Activated CD8-positive, alpha-beta memory T cell treated with anti-CD3 and anti-CD28 coated beads, Interleukin-2, amount 10 ng/mL, durations not matched to agents 7 days and 5 days (primary cell): ENCODE measurements at places on chromosomes 3 and 15. TPM values are rescaled to one million over a fixed set of nuclear protein-coding genes. Genes with fewer than 3 reads are reported as not detected.

The TRH gene
- total RNA-seq = not detected

The GABRB3 gene
- not detected for total RNA-seq

The ITIH4 gene
- total RNA-seq = 18.0 TPM

The TGM4 gene
- total RNA-seq = not detected

The EPHA3 gene
- not detected for total RNA-seq

DNA sequence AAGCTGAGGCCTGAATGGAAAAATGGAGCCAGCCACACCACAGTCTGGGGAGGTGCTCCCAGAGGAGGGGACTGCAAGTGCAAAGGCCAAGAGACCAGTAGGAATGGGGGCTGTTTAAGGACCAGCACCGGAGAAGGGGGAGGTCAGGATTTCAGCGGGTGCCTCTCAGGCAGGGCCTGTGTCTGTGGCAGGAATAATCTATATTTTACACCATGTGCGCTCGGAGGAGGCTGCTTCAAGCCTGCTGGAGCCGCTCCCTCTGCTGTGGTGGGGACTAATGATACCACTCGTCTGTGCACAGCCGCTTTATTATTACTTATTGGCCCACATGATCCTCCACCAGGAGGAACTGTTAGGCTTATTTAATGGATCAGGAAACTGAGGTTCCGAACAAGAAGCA, 45.3 kb downstream of the TPRA1 start:
- DNase-seq = no peak
- no peak overlapping the region for H3K4me3 ChIP-seq
- no peak overlapping the region for H3K27ac ChIP-seq
- H3K27me3 ChIP-seq = peaks cover 31% of the 10 kb centered on the region

DNA sequence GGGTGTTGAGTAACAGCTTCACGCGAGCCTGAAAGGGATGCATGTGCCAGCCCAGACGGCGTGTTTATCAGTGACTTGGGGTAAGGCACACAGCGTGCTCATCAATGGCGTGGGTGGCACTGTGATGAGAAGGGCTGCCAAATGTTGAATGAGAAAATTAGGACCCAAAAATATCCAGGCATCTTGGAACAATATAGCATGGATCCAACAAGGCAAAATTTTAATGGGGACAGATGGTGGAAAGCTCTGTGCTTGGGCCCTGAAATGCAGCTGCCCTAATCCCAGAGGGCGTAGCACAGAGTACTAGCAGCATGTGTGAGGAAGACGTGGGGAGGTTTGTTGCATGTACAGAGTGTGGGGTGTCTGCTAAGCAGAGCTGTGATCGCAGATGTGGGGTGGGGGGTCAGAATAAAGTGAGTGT, 48.9 kb downstream of the SSUH2 start:
- no peak overlapping the region for H3K4me3 ChIP-seq
- H3K27ac ChIP-seq = no peak overlapping the region
- no peaks in the 10 kb centered on the region for H3K36me3 ChIP-seq
- no peaks in the 10 kb centered on the region for H3K4me1 ChIP-seq
- no peaks in the 10 kb centered on the region for H3K27me3 ChIP-seq

GRCh38 chr3:47601281-47601680, 22.6 kb upstream of the CSPG5 start:
- DNase-seq = no peak
- H3K4me3 ChIP-seq = no peak overlapping the region
- peaks cover 21% of the 10 kb centered on the region for H3K36me3 ChIP-seq
- H3K27me3 ChIP-seq = no peaks in the 10 kb centered on the region
- H3K4me1 ChIP-seq = peaks cover 3% of the 10 kb centered on the region

GRCh38 chr15:39438260-39438659, 142.6 kb upstream of the THBS1 start:
- H3K4me3 ChIP-seq = no peak overlapping the region
- no peaks in the 10 kb centered on the region for H3K36me3 ChIP-seq
- H3K27ac ChIP-seq = no peak overlapping the region
- H3K4me1 ChIP-seq = no peaks in the 10 kb centered on the region
- H3K27me3 ChIP-seq = peaks cover 70% of the 10 kb centered on the region

DNA sequence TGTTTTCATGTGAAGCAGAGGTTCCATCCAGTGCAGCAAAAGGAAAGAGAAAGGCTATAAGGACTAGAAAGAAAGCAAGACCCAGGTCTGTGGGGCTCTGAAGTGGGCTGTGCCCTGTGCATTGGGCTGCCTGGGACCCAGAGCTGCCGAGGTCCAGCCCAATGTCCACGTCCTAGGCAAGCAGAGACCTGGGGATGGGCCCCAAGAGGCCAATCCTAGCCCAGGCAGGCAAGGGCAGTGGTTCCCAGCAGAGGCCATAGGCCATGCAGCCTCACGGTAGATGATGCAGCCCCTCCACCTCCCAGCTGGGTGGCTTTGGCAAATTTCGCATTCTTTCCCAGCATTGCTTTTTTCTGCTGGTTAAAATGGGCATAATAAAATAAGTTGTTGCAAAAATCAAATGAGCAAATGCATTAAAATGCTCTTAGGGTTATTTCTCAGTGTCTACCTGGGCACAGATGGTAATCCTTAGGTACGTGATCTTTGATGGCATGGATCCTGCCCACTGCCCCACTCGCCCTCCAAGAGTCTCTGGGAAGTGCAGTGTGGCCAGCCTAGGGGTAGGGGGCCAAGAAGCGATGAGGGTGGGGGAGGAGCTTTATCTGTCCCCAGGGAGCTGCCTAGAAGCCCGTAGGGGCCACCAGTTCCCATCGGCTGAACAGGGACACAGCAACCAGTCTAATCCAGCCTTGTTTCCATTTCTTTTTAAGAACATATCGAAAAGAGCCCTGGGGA, 22.3 kb upstream of the GP9 start:
- peaks cover 32% of the 10 kb centered on the region for H3K27me3 ChIP-seq
- H3K4me1 ChIP-seq = peaks cover 4% of the 10 kb centered on the region
- H3K4me3 ChIP-seq = no peak overlapping the region
- no peaks in the 10 kb centered on the region for H3K36me3 ChIP-seq
- no peak for DNase-seq

DNA sequence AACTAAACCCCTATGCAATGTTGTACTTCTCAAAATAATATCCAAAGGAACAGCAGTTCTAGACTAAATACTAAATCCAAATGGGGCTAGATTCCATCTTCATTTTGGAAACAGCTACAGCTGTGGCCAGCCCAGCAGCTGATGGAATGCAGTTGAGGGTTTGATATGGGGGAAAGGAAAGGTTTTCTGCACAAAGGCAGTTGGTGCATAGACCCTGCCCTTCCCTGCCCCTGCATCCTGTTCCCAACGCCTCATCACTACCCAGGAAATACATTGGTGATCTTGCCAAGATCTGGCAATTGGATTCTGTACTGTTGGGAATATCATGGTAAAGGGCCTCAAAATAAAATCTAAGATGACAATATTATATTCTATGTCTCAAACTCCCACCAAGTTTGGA, 43.9 kb downstream of the DTWD1 start:
- no peak for DNase-seq
- H3K4me3 ChIP-seq = no peak overlapping the region
- H3K36me3 ChIP-seq = no peaks in the 10 kb centered on the region
- H3K4me1 ChIP-seq = no peaks in the 10 kb centered on the region
- no peak overlapping the region for H3K27ac ChIP-seq
- peaks cover 40% of the 10 kb centered on the region for H3K27me3 ChIP-seq

DNA sequence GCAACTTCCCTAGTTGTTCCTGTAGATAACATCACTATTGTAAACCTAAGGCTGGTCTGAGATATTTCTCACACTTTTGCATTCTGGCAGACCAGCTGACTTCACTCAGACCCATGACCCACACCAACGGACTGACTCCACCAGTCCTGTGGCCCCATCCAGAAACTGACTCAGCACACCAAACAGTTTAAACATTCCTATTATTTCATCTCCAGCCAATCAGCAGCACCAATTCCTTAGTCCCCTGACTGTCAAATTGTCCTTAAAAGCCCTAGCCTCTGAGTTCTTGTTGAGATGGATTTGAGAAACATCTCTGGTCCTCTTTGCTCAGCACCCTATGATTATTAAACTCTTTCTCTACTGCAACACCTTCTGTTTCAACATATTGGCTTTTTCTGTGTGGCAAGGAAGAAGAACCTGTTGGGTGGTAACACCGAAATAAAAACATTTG, 12.2 kb upstream of the IDH2 start:
- DNase-seq = no peak
- no peak overlapping the region for H3K27ac ChIP-seq
- no peaks in the 10 kb centered on the region for H3K4me1 ChIP-seq
- H3K4me3 ChIP-seq = no peak overlapping the region
- peaks cover 9% of the 10 kb centered on the region for H3K36me3 ChIP-seq

DNA sequence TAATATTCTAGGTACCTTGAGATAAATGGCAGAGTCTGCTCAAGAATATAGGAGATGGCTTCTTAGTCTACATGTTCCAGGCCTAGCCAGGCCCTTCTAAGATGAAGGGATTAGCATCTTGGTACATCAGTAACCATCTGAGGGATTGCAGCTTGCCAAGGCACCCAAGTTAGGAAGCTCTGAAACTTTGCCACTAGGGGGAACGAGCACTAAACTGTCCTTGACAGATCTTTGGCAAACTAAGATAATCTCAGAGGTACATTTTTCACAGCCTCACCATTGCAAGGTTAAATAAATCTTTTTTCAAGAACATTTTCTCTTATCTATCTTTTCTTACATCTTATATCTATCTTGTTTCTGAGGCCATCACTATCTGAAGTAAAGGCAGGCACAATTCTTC, 351.2 kb downstream of the RAP2B start:
- H3K27me3 ChIP-seq = no peaks in the 10 kb centered on the region
- DNase-seq = no peak
- no peaks in the 10 kb centered on the region for H3K4me1 ChIP-seq
- H3K36me3 ChIP-seq = peaks cover 2% of the 10 kb centered on the region
- H3K4me3 ChIP-seq = no peak overlapping the region
- no peak overlapping the region for H3K27ac ChIP-seq

DNA sequence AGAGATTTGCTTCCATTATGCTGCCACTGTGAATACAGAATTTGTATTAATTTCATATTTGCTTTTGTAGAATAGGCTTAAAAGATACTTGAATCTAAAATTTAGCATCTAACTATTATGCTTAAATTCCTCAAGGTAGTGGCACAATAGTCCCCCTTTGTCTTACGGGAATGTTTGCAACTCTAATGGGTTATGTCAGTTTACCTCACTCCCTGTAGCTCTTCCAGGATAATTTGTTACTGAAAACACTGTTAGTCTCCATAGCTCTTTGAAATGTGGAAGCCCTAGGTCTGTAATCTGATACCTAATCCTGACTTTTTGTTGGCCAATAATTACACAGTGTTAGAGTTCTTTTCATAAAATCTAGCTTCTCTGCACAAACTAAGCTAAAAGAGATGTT, 433.4 kb downstream of the PYDC2 start:
- no peak overlapping the region for H3K4me3 ChIP-seq
- H3K36me3 ChIP-seq = no peaks in the 10 kb centered on the region
- H3K27me3 ChIP-seq = no peaks in the 10 kb centered on the region
